A172 (cell line): ENCODE measurements at places on chromosomes 11 and 22. TPM values are rescaled to one million over a fixed set of nuclear protein-coding genes. Genes with fewer than 3 reads are reported as not detected.

Gene MUC6
- total RNA-seq = not detected in 2 replicates

Gene TMEM121B
- 0.05 and 0.24 TPM in 2 replicates for total RNA-seq

Gene CST6
- total RNA-seq = not detected in 2 replicates

Gene FAT3
- total RNA-seq = 0.34 and 0.41 TPM in 2 replicates

Gene INSC
- total RNA-seq = not detected in 2 replicates

Gene KRTAP5-7
- total RNA-seq = not detected in 2 replicates

Gene OR51Q1
- not detected in 2 replicates for total RNA-seq

Gene SLC37A2
- total RNA-seq = 0.26 and 1.4 TPM in 2 replicates

Gene TM7SF2
- 1.9 and 8.5 TPM in 2 replicates for total RNA-seq

Gene NTM
- total RNA-seq = 1.4 and 2.9 TPM in 2 replicates

Gene TYR
- total RNA-seq = not detected in 2 replicates

Gene JRKL
- 5.9 and 7.8 TPM in 2 replicates for total RNA-seq

Gene DRG1
- total RNA-seq = 66.1 and 70.2 TPM in 2 replicates

Gene POLA2
- total RNA-seq = 14.2 and 18.1 TPM in 2 replicates

Gene TMEM258
- total RNA-seq = 78.1 and 115 TPM in 2 replicates

Gene OR4A16
- total RNA-seq = not detected in 2 replicates

Gene GPHA2
- total RNA-seq = not detected in 2 replicates

Gene C11orf58
- total RNA-seq = 290 and 301 TPM in 2 replicates

Gene MUC5B
- total RNA-seq = not detected in 2 replicates

Gene SLC6A5
- total RNA-seq = not detected in 2 replicates

Gene RTL10
- 8.5 and 11.7 TPM in 2 replicates for total RNA-seq

Gene MFRP
- not detected in 2 replicates for total RNA-seq

Gene CDC42BPG
- total RNA-seq = 3.7 and 4.1 TPM in 2 replicates
